SK-N-SH (cell line): ENCODE measurements at places on chromosomes 2 and 18. TPM values are rescaled to one million over a fixed set of nuclear protein-coding genes. Genes with fewer than 3 reads are reported as not detected.

DNA sequence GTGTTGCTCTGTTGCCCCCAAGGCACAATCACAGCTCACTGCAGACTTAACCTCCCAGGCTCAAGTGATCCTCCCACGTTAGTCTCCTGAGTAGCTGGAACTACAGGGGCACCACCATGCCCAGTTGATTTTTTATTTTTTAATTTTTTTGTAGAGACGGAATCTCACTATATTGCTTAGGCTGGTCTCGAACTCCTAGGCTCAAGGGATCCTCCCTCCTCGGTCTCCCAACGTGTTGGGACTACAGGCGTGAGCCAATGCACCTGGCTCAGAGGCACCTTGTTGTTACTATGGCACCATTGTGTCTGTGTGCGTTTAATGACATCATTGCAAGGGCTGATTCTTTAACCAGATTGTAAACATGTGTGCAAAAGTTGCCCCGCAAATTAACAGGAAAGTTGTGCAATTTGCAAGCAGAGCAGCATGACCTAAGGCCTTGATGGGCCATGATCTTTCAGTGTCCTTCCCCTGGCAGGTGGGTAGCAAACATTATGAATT lies 22.6 kb downstream of the TCF23 start:
- no peak for DNase-seq

DNA sequence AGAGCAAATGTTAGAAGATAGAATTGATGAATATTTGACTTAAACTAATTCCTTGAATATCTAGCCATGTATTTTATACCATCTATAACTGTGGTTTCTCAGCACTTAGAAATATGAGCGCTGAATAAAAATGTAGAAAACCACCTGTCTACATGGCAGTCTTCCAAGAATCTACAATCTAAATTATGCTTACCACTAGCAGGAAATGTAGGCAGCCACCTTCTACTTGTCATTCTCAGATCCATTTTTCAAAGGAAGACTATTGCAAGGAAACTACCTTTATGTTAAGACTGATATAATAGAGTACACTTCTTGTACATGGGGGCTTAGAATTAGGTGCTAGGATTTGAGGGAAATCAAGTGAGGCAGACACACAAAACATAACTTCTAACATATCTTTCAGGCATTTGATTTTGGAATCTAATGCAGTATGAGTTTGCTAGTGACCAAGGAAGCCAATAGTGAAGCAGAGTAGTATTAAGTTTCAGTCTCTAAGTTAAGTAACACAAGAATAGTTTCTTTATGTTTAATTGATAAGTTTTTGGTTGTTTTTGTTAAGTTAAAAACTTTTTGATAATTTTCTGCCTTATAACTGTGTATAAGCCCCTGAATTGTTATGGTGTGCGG lies 175.9 kb upstream of the ITGA4 start:
- no peak for DNase-seq

The APOB gene
- polyA plus RNA-seq, result not detected in 2 replicates

GRCh38 chr2:7837237-7837760 lies 844.6 kb upstream of the ID2 start:
- DNase-seq, result no peak

- peak; percentile 20 for DNase-seq
Observed at GRCh38 chr2:167783261-167784083, 463.9 kb downstream of the STK39 start.

DNA sequence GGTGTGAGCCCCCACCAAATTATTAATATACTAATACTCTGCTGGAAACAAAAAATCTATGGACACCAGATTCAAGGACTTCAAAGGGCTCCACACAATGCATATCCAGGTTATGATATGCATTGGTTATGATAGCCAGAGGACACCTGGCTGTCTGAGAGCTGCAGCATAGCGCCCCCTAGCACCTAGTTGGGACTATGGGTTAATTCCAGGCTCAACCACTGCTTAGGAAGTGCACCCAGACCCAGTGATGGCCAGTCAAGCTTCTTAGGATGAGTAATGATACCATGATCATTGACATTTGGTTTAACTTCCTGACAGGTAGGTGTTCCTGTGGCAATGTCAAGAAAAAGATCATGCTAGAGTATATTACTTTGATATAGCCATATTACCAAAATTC lies 3.8 kb upstream of the FRZB start:
- DNase-seq, result no peak

The SLC16A14 gene
- 0.73 and 0.90 TPM in 2 replicates for polyA plus RNA-seq

DNA sequence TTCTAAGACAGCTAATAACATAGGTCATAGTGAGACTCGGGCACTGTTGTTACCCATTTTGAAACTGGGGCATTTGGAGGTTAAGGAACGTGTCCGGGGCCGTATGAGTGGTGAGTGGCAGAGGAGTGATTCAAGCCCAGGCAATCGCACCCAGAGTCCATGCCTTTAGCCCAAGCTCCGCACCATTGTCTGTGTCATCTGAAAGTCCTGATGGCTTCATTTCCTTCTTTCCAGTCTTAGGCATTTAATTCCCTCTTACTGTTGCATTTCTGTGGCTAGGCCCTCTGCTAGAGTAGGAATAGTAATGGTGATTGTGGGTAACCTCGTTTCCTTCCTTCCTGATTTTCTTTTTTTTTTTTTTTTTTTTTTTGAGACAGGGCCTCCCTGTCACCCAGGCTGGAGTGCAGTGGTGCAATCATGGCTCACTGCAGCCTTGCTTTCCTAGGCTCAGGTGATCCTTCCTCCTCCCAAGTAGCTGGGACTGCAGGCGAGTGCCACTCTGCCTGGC lies 49.8 kb upstream of the ASB1 start:
- DNase-seq, result no peak

DNA sequence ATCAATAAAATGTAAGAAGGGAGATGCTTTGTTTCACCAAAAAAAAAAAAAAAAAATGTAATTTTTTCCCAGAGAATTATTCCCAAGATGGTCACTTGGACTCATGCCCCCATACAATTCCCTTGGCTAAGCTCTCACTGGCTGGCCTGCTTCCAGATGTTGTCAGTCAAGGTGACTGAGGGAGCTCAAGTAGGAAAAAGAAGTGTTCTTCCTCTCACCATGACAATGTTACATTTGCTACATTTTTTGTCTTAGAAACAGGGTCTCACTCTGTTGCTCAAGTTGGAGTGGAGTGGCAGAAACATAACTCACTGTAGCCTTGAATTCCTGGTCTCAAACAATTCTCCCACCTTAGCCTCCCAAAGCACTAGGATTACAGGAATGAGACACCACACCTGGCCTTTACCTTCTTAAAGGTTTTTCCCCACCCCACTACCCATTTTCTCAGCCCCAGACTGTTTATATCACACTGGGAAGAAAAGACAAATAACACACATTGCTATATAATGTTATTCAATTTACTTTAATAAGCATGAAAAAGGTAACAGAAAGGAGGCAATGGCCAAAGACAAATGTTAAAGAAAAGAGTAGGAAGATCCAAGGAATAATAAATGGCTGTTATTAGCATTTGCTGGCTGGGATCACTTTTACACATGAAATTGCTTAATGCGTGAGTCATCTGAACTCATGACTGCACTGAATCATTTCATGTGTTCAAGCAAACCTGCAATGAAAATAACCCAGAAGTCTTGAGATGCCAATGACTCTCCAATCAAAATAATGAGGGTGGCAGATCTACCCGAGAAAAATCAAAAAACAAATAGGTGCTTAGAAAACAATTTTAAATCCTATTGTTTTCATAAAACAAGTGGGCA lies 45.2 kb downstream of the ACVR1 start:
- DNase-seq, result no peak

DNA sequence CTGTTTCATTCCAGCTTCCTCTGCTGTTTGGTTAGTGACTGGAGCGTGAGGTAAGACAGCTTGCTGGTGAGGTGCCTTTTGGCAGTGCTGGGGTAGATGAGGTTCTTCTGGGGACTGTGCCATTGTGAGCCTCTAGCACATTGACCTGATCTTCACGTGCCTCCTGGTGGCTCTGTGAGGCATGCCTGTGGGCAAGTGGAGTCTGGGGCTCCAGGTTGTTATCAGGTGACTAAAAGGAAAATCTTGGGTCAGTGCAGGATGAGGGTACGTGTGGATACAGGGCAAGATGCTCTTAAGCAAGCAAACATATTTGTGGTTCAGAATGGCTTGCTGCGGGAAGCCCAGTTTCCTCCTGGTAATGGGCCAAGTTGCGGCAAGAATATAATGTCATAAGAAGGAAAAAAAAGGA lies 75.4 kb downstream of the FHOD3 start:
- no peak for DNase-seq

The IL37 gene
- not detected in 2 replicates for polyA plus RNA-seq

The RBM43 gene
- polyA plus RNA-seq, result 2.0 and 2.1 TPM in 2 replicates
